ENCODE measurements at places on chromosomes 16 and 17. TPM values are rescaled to one million over a fixed set of nuclear protein-coding genes. Genes with fewer than 3 reads are reported as not detected.
A peak's percentile ranks its signal among the peaks of the same experiment; 100 is the strongest.

VWA3A gene
- not detected for total RNA-seq

- peaks cover 8% of the 10 kb centered on the region for H3K4me1 ChIP-seq
- H3K27ac ChIP-seq, result no peak overlapping the region
- H3K27me3 ChIP-seq, result peaks cover 5% of the 10 kb centered on the region
- no peaks in the 10 kb centered on the region for H3K36me3 ChIP-seq
- H3K4me3 ChIP-seq, result no peak overlapping the region
- no peak for DNase-seq
These were observed 4.9 kb downstream of the P3H4 start for GRCh38 chr17:41806685-41807445.

GRCh38 chr17:21275579-21276263 lies 8.8 kb upstream of the MAP2K3 start:
- H3K27ac ChIP-seq, result peak overlapping the region; percentile 50
- H3K27me3 ChIP-seq, result no peaks in the 10 kb centered on the region
- peak; percentile 94 for DNase-seq
- no peaks in the 10 kb centered on the region for H3K36me3 ChIP-seq

DNA sequence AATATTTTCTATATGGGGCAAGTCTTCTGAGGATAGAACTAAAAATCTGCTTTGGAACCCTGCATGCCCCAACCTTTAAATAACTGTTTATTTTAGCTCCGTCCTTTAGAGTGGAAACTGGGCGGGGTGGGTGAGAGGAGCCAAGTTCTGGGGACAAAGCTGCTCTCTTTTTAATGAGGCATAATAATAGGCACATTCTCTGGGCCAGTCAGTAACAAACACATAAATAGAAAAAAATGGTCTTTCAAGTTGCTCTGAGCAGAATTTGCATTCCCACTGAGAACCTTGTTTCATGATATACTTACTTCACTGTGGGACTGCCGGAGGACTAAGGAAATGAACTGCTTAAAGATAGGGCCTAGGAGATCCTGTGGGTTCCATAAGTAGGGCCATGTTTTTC lies 51.5 kb downstream of the KNOP1 start:
- H3K27me3 ChIP-seq, result no peaks in the 10 kb centered on the region
- no peak overlapping the region for H3K27ac ChIP-seq
- no peak for DNase-seq
- H3K36me3 ChIP-seq, result peaks cover 27% of the 10 kb centered on the region

DNA sequence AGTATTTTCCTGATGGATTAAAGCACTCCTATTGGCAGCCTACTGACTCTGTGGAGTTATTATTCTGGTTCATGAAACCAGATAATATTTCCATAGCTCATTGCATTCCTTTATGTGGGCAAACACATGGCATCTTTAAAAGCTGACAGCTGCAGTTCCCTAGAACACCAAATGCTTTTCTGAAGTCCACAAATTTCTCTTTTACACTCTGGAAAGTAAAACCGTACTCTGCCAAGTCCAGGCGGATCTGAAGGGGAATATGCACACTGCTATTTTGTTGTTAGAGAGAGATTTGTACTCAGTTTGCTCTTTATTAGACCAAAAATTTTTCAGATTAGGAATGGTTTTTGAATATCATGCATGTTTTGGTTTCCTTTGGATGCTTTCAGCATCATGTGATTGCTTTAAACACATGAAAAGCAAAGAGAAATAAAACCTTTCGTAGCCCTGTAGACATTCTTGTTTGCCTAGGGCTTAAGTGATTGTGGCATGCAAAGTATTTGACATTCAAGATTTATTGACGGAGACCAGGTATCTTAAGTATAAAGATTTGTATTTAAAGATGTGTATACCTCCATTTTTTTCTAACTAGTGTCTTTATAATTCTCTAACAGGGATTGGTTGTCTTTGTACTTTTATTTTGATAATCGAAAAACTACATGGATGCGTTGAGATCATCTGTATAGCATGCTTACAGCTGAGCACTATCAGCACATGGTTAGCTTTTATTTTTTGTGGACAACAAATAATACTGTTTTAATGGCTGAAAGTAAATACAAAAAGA lies 19.5 kb downstream of the SEC14L1 start:
- H3K27ac ChIP-seq, result no peak overlapping the region
- H3K4me1 ChIP-seq, result peaks cover 43% of the 10 kb centered on the region
- no peak overlapping the region for H3K4me3 ChIP-seq
- no peak for DNase-seq

GRCh38 chr17:16880121-16880842 lies 91.6 kb downstream of the TNFRSF13B start:
- H3K4me1 ChIP-seq, result no peaks in the 10 kb centered on the region
- no peak overlapping the region for H3K4me3 ChIP-seq
- no peaks in the 10 kb centered on the region for H3K36me3 ChIP-seq
- DNase-seq, result no peak
- H3K27me3 ChIP-seq, result peaks cover 5% of the 10 kb centered on the region
- no peak overlapping the region for H3K27ac ChIP-seq

CHST4 gene
- not detected for total RNA-seq

GRCh38 chr17:6137716-6138502 lies 67.7 kb downstream of the WSCD1 start:
- H3K27ac ChIP-seq, result no peak overlapping the region
- H3K36me3 ChIP-seq, result no peaks in the 10 kb centered on the region
- H3K27me3 ChIP-seq, result no peaks in the 10 kb centered on the region
- DNase-seq, result no peak
- H3K4me1 ChIP-seq, result no peaks in the 10 kb centered on the region

ITGB3 gene
- total RNA-seq, result 1.9 TPM

SPIRE2 gene
- total RNA-seq, result 1.6 TPM

GRCh38 chr17:76154292-76154691 lies 13.2 kb upstream of the FOXJ1 start:
- H3K4me1 ChIP-seq, result peaks cover 21% of the 10 kb centered on the region
- no peak overlapping the region for H3K4me3 ChIP-seq
- no peak overlapping the region for H3K27ac ChIP-seq
- H3K27me3 ChIP-seq, result no peaks in the 10 kb centered on the region
- peaks cover 70% of the 10 kb centered on the region for H3K36me3 ChIP-seq

DNA sequence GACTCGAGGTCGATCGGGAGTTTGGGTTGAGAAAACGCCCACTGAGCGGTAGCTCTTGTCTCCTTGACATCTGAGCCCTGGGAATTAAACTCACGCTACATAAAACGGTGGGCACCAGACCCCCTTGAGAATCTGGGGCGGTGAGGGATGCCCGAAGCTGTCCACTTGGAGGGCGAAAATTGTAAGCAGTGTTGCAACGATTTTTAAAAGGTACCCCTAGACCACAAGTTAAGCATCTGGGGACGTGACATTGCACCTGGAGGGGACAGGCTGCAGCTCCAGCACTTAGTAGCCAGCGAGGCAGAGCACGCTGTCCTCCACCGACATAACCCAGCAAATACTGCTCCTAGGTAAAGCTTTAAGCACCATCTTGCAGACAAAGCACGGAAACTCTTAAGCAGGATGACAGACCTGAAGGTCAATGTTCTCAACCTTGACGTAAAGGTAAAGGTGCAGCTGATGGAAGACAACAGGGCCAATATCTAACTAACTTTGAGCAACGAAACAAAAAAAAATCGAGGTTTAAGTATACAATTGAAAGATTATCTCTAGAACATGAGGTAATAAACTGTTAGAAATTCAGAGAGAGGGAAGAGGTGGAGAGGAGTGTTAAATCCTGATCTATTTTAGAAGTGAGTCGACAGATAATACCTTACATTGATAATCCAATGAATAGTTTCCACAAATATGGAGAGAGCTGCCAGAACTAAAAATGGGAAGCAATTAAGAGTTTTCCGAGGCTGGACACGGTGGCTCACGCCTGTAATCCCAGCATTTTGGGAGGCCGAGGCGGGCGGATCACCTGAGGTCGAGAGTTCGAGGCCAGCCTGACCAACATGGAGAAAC lies 921 bp upstream of the CDR2 start:
- peak overlapping the region; percentile 80 for H3K27ac ChIP-seq
- H3K4me1 ChIP-seq, result peaks cover 39% of the 10 kb centered on the region
- DNase-seq, result no peak
- peak overlapping the region; percentile 96 for H3K4me3 ChIP-seq

- peaks cover 55% of the 10 kb centered on the region for H3K4me1 ChIP-seq
- DNase-seq, result no peak
- H3K4me3 ChIP-seq, result peak overlapping the region; percentile 63
- no peaks in the 10 kb centered on the region for H3K27me3 ChIP-seq
These were observed 2.0 kb downstream of the NT5C start for GRCh38 chr17:75129576-75129975.

TP53TG3D gene
- not detected for total RNA-seq

DNA sequence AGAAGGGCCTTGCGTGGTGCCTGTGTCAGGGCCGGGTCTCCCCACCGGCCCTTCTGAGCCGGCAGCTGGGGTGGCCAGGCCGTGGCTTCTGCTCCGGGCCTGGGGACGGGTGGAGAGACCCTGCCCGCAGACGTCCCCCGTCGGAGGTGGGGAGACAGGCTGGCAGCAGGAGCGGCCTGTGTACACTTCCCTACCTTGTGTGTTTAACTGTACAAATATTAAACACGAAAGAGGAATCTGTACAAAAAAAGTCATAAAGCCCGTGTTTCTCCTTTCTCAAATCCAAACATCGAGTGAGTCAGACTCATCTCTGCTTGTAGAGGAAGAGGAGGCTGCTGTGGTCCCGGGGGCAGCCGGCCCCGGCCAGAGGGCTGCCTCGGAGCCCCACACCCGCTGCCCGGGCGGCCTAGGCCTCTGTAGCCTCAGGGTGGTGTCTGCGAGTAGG lies 2.0 kb downstream of the CACNA1H start:
- no peaks in the 10 kb centered on the region for H3K36me3 ChIP-seq
- peaks cover 8% of the 10 kb centered on the region for H3K27me3 ChIP-seq
- no peaks in the 10 kb centered on the region for H3K4me1 ChIP-seq

DNA sequence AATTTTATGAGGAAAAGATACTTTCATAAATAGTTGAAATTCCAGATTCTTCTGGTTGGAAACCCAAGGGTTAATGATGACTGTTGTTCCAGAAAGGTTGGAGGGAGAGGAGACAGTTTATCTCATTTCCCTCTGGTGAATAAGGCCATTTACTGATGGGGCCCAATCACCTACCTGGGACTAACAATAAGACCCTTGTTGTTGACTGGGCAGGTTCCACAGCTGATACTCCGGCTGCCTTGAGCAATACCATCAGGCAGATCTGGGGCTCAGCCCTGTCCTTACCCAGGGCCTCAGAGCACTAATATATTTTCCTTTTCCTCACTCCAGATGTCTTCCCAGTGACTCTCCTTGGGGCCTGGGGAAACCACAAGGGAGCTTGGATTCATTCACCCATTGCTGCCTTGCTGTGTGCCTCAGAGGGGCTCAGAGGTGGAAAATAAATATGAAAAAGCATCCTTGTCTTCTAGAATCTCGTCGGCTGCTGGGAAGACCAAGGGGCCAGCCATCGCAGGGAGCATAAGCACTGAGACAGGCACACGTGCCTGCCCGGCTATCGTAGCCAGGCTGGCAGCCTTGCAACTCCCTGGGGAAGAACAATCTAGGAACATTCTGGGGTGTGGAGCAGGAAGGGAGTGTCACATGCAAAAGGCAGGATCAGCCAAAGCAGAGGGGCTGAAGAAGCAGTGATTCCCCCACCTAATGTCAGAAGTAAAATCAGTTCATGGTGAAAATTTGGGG lies 54.4 kb downstream of the MPRIP start:
- DNase-seq, result no peak
- peaks cover 3% of the 10 kb centered on the region for H3K36me3 ChIP-seq
- H3K4me1 ChIP-seq, result peaks cover 3% of the 10 kb centered on the region
- no peak overlapping the region for H3K4me3 ChIP-seq
- no peak overlapping the region for H3K27ac ChIP-seq
- H3K27me3 ChIP-seq, result no peaks in the 10 kb centered on the region

LGALS9B gene
- not detected for total RNA-seq

KRT13 gene
- total RNA-seq, result not detected

DNA sequence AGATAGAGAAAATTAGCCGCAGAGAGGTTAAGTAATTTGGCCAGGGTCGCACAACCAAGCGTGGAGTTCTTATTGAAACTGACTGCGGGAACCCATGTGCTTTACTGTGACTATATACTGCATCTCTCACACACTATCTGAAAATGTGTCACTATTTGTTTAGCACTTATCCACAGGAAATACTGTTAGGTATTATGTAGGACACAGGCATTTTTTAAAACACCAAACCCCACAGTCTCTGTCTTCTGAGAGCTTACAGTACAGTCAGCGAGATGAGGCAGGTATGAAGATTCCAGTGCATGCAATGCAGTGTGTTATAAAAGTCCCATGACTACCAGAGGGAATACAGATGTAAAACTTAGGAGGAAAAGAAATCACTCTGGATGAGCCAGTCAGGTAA lies 11.3 kb downstream of the RBL2 start:
- no peaks in the 10 kb centered on the region for H3K27me3 ChIP-seq
- DNase-seq, result no peak
- H3K4me3 ChIP-seq, result peak overlapping the region; percentile 71
- H3K27ac ChIP-seq, result peak overlapping the region; percentile 75
- H3K4me1 ChIP-seq, result peaks cover 36% of the 10 kb centered on the region
- peaks cover 89% of the 10 kb centered on the region for H3K36me3 ChIP-seq

DNA sequence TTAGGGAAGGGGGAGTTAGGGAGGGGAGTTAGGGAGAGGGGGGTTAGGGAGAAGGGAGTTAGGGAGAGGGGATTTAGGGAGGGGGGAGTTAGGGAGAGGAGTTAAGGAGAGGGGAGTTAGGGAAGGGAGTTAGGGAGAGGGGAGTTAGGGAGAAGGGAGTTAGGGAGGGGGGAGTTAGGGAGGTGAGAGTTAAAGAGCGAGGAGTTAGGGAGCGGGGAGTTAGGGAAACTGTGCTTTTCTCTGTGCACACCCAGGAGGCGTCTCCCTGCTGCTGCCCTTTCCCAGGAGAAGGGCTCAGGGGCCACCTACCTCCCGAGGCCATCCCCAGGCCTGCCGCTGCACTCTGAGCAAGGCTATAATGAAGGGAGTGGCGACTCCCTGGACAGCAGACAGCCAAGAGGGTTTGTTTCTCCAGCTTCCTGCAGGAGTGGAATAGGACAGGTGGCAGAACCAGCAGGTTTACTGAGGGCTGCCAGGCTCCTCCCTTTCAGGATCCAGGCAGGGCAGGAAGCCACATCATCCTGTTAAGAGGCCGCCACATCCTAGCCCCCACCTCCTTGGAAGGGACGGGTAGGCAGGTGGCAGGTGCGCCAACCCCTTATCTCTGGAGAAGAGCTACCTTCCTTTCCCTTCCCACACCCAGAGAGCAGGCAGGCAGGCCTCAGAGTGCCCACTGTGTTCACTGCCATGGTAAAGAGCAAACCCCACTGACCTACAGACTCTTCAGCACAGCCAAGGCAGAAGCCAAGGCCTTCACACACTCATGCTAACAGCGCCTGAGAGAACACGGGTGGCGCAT lies 4.3 kb downstream of the CANT1 start:
- peaks cover 30% of the 10 kb centered on the region for H3K36me3 ChIP-seq
- peak; percentile 35 for DNase-seq
- no peak overlapping the region for H3K4me3 ChIP-seq
- H3K27me3 ChIP-seq, result no peaks in the 10 kb centered on the region

- H3K27me3 ChIP-seq, result no peaks in the 10 kb centered on the region
- no peak overlapping the region for H3K27ac ChIP-seq
- no peak overlapping the region for H3K4me3 ChIP-seq
- DNase-seq, result no peak
- H3K36me3 ChIP-seq, result peaks cover 66% of the 10 kb centered on the region
These were observed 45.7 kb downstream of the AATF start for GRCh38 chr17:36994438-36994837.

CCL7 gene
- total RNA-seq, result not detected

Data from activated CD4-positive, alpha-beta memory T cell treated with anti-CD3 and anti-CD28 coated beads, Interleukin-2, amount 10 ng/mL, durations not matched to agents 7 days and 5 days (primary cell).